ENCODE measurements at places on chromosomes 1 and 21.

GRCh38 chr1:100535264-100535663 lies 2.7 kb upstream of the GPR88 start:
- no peak for DNase-seq

- DNase-seq, result no peak
Observed at GRCh38 chr1:203177036-203177405, 1.4 kb upstream of the MYBPH start.

GRCh38 chr1:31605908-31606427 lies 11.5 kb upstream of the HCRTR1 start:
- no peak for DNase-seq

- DNase-seq, result no peak
Observed at GRCh38 chr1:43622901-43623780, 26.8 kb upstream of the KDM4A start.

- no peak for DNase-seq
Observed at GRCh38 chr1:61490924-61491323, 234.0 kb downstream of the TM2D1 start.

DNA sequence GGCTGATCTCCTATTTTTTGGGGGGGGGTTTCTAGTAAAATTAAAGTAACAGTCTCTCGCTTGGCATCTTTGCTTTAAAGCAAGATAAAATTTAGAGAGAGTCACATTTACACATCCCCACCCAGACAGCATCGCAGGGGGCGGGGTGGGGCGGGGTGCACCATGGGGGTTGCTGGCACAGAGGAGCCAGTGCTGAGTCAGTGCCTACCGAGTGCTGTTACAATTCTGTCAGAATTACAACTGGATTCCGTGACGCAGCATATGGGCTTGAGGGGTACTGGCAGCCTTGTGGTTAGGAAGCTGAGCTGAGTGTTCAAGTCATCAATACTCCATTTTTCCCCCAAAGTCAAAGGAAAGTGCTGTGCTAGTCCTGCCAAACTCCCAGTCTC lies 175.9 kb downstream of the PRDM16 start:
- no peak for DNase-seq

- DNase-seq, result no peak
Observed at GRCh38 chr1:206430031-206430983, 40.0 kb upstream of the IKBKE start.

DNA sequence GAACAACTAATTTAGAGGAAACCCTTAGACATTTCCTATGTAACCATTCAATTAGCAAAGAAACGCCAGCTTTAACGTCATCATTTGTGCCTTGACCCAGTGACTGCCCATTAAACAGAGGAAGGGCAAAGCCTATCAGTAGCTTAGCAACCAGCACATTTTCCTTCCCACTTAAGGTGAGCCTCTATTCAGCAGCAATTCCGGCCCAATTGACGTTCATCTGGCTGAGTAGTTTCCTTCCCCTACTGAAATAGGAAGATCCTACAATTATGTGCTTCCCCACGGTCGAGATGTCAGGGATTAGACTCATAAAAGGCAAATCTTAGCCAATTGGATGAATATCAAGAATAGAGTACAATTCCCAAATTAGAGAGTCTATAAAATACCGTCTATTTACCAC lies 482.1 kb upstream of the ADAMTS5 start:
- no peak for DNase-seq

- no peak for DNase-seq
Observed at GRCh38 chr1:19892129-19892528, 9.9 kb downstream of the OTUD3 start.

DNA sequence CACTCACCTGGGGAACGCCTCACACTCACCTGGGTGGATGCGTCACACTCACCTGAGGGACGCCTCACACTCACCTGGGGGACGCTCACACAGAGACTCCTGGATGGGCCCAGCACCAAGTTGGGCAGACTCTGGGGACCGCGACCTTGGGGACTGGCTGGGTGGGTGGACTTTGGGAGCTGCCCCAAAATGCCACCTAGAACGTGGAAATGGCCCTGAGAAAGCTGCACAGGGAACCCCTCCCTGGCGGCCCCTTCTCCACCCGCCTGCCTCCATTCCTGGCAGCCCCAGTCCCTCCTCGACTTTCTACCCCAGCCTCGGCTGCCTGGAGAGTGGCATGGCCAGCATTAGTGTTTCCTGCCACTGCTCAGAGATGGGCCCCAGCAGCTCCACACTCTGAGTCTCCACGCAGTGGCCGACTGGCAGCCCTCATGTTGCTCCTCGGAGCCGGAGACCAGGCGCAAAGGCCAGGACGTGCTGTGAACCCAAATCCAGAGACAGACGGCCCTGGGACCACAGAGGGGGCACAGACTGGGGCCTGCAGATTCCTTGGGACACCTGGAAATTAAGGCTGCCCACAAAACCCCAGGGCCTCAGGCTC lies 46.5 kb upstream of the ACTRT2 start:
- DNase-seq, result no peak

DNA sequence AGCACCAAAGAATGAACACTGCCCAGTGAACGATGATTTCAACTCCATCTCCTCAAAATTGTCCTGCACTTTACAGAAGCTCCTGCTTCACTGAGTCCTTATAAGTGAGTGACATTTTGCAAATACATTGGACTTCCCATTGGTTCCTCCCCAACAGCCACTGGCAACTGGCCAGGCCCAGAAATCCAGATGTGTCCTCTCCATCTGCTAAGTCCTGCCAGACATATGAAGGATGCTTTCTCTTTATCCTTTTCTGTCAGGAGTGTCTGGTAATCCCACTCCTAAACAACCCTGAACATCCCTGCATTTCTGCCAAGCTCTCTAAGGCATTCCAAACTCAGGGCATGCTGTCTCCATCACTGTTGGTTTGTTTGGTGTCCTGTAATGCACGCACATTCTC lies 271.8 kb downstream of the RRAGC start:
- no peak for DNase-seq

DNA sequence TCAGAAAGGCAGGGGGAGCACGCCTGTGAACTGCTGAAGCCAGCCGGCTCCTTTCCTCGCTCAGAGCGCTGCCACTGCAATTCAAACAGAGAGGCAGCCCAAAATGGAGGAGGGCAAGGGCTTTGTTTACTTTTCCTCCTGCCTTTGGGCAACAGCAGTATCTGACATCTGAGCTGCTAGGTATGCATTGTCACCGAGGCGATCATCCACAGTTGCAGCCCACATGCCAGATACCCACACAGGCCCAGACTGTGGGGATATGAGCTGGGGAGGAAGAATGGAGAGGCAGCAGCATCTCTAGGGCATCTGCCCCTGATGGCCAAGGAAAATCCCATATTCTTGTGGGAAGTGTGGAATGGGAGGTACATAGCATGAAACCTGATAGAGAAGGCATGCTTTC lies 357.1 kb downstream of the BARHL2 start:
- DNase-seq, result no peak

GRCh38 chr1:100187912-100188311 lies 9.9 kb upstream of the LRRC39 start:
- DNase-seq, result no peak

- DNase-seq, result peak; percentile 31
Observed at GRCh38 chr1:30379684-30380624, 343.4 kb downstream of the MATN1 start.

GRCh38 chr1:156689035-156689952 lies 12.1 kb upstream of the NES start:
- peak; percentile 61 for DNase-seq

Data from T1000 (cell line).